NCI-H748 treated with DMSO at 0.1 percent for 48 hours (cell line): ENCODE measurements at places on chromosomes 5 and 9.
A peak's percentile ranks its signal among the peaks of the same experiment; 100 is the strongest.

GRCh38 chr5:93715327-93715726, 26.1 kb downstream of the POU5F2 start:
- DNase-seq: peak; percentile 90

- DNase-seq: no peak
Observed at GRCh38 chr5:91189480-91190313, 193.4 kb downstream of the ARRDC3 start.

DNA sequence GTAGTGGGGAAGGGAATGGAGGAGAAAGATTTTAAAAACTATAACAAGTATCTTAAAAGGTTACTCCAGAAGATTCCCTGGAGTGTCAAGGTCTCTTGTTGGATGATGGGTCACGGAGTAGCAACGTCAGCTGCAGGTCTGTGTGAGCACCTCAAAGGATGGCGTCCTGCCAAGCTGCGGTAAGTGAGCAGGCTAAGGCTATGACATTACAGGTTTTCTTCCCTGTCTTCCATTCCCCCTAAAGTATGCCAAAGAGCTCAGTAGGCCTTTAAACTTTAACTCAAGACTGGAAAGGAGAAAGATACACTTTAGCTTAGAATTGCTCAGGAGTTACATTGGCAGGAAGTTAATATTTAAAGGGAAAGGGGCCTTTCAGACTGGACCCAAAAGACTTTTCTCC, 17.5 kb downstream of the SPOCK1 start:
- no peak for DNase-seq

DNA sequence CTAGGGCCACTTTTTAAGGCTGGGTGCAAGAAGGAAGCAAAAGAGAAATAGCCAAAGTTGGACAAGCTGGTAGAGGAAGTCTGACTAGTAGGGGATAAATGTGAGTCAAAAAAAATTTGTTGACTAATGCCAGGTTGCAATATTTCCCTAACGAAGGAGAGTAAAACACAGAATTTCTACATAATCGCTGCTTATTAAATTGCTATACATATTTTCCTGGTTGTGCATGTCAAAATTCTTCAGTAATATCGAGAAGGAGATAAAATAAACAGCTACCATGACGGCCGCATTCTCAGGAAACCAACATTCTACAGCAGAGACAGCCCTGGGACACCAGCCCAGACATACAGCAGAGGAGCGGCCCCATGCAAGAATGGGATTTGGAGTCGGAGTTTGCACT, 148.3 kb downstream of the ESM1 start:
- DNase-seq: no peak

DNA sequence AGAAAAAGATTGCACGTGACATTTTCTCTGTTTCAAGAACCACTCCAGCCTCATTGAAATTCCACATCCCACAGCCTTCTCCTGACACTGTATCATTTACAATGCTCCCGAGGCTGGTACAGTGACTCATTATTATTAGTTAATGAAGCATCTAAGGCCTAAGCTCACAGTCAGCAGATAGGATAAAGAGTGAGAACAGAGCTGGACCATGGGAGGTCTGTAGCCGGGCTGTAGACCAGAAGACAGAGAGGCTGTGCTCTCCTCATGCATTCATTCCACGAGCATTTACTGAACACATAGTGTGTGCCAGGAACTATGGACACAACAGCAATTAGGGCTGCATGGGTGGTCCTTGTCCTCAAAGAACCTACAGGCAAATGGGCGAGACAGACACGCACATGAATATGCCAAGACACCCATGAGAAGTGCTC, 47.3 kb upstream of the GALNT10 start:
- DNase-seq: no peak
